ENCODE measurements at places on chromosomes 5 and 9. TPM values are rescaled to one million over a fixed set of nuclear protein-coding genes. Genes with fewer than 3 reads are reported as not detected.

Gene NFIB
- polyA plus RNA-seq: not detected

Gene IGIP
- polyA plus RNA-seq: 0.06 TPM

GRCh38 chr5:72246954-72247442 lies 73.0 kb downstream of the MRPS27 start:
- no peak for DNase-seq

Gene LCN12
- polyA plus RNA-seq: not detected

DNA sequence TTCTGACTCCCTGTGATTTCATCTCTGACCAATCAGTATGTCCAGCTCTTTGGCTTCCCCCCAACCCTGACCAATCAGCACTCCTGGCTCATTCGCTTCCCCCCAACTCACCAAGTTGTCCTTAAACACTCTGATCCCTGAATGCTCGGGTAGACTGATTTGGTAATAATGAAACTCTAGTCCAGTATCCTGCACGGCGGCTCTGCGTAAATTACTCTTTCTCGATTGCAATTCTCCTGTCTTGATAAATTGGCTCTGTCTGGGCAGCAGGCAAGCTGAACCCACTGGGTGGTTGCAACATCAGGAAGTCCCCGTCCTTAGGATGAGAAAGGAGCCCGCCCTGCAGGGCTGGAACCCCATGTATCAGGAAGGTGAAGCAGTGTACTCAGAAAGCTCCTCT lies 10.4 kb downstream of the FCN2 start:
- DNase-seq: no peak

GRCh38 chr9:109815366-109815947 lies 35.5 kb downstream of the PALM2AKAP2 start:
- DNase-seq: no peak

GRCh38 chr9:97636903-97637302 lies 3.3 kb downstream of the NCBP1 start:
- DNase-seq: no peak

DNA sequence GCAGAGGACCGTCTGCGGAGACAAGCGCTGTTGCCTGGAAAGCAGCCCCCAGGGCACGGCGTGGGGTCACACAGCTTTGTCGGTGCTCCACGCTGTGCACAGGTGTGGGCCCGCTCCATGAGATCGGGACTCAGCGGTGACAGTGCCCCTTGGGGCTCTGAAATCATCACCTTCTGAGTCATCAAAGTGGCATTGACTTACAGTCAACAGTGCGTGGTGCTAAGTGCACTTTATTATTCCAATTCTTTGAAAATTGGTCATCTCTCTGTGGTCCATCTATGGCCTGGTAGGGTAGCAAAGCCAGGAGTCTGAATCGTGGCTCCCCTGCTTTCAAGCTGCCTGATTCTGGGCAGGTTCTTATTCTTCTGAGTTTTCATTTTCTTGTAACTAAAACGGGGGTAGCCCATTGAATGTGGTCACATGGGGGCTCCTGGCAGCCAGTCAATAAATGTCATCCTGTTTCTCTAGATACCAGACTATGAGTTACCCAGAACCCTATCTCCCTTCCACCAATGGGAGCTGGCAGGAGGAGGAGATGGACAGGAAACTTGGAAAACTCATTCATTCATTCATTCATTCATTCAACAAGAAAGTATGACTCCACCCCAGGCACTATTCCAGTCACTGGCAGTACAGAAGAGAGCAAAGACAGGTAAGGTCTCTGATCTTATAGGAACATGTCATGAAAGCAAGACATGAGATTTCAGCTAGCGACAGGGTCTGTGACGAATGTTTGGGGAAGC lies 20.3 kb upstream of the UNC5A start:
- DNase-seq: no peak

DNA sequence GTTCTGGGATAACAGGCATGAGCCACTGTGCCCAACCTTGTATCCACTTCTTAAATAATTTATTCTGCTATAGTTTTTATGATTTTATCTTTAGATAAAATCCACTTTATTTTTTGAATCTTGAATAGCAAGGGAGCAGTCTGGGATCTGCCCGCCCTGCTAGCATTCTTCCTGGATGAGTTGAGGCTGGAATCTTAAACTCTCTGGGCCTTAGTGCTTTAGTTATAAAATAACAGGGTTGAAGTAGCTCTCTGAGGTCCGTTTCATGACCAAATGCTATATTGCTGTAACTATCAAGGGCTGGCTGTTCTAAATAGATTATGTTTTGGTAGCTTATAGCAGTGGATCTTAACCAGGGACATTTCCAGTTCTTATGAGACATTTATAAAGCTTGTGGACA lies 20.8 kb downstream of the ACER2 start:
- DNase-seq: no peak

GRCh38 chr9:84340535-84340934 lies at the start of gene SLC28A3:
Gene SLC28A3, minus strand, starts transcription at chr9:84340758. Its CDS starts 125 bp downstream, at chr9:84340633.
- no peak for DNase-seq

GRCh38 chr9:134276453-134277245 lies 49.6 kb upstream of the RXRA start:
- DNase-seq: no peak

- no peak for DNase-seq
These were observed 14.1 kb upstream of the MARCOL start for GRCh38 chr5:148224117-148224742.

Gene HAVCR2
- 9.7 TPM for polyA plus RNA-seq

DNA sequence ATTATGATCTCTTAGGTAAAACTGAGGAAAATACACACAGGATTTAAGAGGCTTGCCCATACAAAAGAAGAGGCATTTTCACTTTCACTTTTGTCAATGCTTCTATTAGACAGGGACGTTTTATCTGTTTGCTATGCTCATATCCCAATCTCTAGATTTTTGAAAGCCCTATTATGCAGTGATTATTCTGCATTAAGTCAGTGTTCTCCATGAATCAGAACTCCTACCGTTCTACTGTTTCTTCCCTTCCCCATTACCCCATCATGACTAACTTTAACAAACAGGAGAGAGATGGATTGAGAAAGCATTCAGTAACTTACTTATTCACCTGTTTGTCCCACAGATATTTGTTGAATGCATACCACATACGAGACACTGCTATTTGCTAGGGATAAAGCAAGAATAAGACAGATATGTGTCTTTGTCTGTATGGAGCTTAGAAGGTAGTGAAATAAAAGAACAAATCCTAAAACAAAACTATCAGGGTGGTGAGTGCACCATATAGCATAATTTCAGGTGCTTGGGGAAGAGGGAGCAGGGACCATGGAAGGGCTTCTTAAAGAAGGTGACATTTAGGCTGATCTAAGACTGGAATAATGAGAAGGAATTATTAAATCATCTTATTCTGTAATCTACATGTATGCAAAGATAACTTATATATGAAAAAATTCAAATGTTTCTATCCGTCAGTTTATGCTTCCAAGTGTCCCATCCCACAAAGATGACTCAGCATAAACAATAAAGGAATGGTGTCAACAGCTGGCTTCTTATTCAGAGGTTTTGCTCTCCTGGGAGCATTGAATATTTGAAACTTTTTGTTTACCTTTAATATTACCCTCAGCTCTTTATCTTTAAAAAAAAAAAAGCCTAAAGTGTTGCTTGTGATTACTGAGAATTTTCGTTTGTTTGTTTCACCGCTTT lies 328.1 kb downstream of the HINT1 start:
- DNase-seq: no peak

Gene PFN3
- polyA plus RNA-seq: not detected

Gene PCDHA3
- polyA plus RNA-seq: not detected

DNA sequence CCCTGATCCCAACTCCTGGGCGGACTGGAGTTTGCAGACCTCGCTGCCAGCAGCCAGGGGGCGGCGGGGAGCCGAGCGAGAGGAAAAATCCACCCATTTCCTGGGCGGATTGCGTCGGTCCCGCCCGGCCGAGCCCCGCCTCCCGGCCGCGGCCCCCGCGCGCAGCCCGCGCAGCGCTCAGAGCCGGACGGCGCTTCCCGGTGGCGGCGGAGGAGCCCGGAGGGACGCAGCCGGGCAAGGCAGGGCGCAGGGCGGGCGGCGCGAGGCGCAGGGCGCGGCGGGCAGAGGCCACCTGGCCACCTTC lies at the start of gene OLFM1:
OLFM1 (plus strand) TSS at position 180 of the 304 bp plus-strand sequence. CDS start 322 bp downstream, outside the sequence.
- no peak for DNase-seq

DNA sequence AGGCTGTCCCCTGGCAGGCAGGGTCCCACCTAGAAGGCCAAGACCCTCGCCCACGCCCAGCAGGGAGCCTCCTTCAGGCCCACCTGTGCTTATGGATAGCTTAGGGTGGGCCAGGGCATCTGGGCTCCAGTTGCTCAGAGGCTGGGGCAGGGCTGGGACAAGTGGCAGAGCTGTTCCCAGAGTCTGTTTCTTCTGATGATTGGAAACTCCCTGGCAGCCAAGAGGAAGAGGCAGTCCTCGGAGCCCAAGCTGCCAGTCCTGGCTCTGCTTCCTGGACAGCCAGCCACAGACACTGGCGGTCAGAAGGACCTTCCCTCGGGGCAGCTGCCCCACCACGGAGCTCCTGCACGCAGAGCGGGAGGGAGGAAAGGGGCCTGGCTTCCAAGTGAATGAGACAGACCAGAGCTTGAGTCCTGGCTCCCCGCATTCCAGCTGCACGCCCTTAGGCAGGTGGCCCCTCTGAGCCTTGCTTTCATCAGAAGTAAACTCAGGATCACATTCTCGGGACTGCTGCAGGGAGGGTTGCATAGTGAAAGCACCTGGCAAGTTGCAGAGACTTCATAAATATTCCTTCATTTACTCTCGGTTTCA lies 37.9 kb upstream of the GABRP start:
- DNase-seq: no peak

DNA sequence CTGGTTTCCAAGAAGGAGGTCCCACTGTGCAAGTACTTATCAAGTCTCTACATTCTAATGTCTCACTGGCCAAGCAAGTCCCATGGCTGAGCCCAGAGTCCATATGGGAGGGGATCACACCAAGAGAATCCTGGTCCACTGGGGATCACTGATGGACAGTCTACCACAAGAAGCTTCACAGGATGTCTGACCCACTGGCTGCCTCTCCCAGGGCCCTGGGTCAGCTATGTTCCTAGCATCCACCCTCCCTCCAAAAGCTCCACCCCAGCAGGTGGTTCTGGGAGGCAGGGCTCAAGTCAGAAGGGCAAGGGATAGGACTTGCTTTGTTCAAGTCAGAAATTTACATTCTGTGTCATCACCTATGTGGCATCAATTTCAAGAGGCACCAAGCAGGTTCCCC lies 508.5 kb downstream of the BNC2 start:
- DNase-seq: no peak

Gene NNT
- 47.2 TPM for polyA plus RNA-seq

Gene PCDHGA12
- polyA plus RNA-seq: not detected

DNA sequence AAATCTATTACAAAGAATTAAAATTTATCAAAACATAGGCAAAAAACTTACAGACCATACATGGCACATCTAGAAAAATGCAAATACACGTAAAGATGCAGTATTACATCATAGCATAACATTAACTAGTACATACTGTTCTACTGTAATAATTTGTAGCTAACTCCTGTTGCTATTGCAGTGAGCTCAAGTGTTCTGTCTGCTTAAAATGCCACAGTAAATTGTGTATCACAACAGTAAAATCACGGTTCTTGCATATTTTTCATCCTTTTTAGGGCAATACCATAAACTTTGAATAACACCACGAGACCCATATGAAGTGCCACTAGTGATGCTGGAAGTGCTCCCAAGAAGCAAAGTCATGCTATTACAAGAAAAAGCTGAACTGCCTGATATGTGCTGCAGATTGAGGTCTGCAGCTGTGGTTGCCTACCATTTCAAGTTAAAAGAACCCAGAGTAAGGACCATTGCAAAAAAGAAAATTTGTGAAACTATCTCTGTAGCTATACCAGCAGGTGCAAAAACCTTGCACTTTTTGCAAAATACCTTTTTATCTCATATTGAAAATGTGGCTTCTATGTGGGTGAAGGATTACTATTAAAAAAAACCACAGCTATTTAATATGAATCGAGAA lies 14.2 kb downstream of the HOMER1 start:
- DNase-seq: no peak

- no peak for DNase-seq
These were observed 109.9 kb upstream of the IL12B start for GRCh38 chr5:159440235-159440634.

- no peak for DNase-seq
These were observed 34.4 kb downstream of the GCNT4 start for GRCh38 chr5:75017971-75018370.

Gene OR1L6
- not detected for polyA plus RNA-seq

Gene HNRNPH1
- polyA plus RNA-seq: 102 TPM

DNA sequence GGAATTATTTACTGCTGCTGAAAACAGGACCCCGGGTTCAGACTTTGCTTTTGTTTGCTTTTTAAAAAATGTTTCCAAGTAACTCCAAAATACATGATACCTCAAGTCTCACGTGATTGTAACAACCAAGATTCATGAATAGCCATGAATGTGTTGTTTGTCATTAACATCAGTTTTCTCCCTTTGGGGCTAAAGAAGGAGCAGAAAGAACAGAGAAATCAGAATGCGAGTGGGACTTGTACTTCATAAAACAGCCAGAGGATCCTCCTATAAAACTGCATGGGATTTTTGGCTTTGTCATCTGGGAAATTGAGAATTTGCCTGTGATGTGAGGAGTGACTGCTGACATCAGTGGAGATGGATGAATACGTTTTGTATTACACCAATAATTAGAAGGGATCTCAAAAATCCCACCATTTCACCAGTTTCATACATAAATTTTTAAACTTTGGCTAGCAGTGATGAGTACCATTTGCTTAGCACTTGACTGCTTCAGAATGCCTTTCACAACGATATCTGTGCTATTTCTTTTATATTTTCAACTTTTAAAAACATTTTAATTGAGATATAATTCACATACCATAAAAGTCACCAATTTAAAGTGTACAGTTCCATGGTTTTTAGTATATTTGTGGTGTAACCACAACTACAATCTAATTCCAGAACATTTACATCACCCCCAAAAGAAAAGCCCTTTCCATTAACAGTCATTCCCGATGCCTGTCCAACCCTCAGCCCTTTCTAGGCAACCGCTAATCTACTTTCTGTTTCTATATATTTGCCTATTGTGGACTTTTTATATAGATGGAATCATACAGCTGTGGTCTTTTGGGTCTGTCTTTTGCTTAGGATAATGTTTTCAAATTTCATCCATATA lies 126.9 kb upstream of the ANKRD55 start:
- DNase-seq: no peak

Gene TSSK1B
- polyA plus RNA-seq: not detected

Gene SUSD3
- 229 TPM for polyA plus RNA-seq

DNA sequence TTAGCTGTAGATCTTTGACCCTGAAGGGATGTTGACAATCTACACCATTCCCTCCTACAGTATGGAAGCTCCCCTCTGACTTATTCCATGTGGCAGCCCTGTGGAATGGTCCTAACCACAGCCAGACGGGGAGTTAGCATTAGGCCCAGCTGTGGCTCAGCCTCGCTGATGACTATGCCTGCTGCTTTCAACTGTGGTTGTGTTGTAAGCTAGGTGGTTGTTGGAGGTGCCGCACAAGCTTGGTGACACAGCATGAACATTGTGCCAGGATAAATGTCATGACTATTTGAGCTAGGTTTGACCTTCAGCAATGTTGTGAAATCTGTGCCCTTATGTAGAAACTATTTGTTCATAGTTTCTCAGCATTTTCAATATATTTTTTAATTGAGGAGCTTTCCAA lies 40.6 kb downstream of the SGCD start:
- DNase-seq: no peak

- no peak for DNase-seq
These were observed 11.0 kb downstream of the NIPBL start for GRCh38 chr5:36887532-36887931.

- no peak for DNase-seq
These were observed 36.6 kb upstream of the KCNMB1 start for GRCh38 chr5:170425731-170426130.

Gene SEMA5A
- polyA plus RNA-seq: 0.22 TPM

- DNase-seq: no peak
These were observed 184.9 kb downstream of the SMC2 start for GRCh38 chr9:104278929-104279496.
